ENCODE measurements at places on chromosomes 12 and 14.

- peak; percentile 70 for DNase-seq
These were observed at the start of gene ALX1 for GRCh38 chr12:85280165-85280983. Gene ALX1 (plus strand): TSS chr12:85280220. CDS start chr12:85280262, 42 bp downstream.

DNA sequence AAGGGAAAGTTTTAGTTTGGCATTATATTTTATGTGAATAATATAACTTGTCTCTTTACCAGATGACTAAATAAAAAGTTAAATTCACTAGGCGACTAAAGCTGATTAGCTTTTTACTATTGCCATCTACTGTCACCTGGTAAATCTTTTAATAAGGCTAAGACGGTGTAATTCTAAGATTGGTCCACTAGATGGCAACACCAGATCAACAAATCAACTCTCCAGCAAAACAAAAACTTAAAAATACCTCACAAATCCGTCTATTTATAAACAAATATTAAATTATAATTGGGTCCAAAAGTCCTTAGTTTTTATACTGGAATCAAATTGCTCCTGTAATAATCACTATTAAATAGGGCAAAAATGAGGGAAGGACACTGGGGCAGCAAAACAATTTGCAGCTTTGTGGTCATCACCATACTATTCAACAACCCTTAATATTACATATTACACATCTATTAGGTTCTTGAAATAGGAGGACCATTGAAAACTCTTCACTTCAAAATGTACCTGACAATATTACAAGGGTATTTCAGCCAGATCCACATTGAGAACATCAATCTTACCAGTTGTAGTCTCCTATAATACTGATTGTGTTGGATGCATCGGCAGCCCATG is 47.9 kb downstream of the GALC start:
- DNase-seq: peak; percentile 47

DNA sequence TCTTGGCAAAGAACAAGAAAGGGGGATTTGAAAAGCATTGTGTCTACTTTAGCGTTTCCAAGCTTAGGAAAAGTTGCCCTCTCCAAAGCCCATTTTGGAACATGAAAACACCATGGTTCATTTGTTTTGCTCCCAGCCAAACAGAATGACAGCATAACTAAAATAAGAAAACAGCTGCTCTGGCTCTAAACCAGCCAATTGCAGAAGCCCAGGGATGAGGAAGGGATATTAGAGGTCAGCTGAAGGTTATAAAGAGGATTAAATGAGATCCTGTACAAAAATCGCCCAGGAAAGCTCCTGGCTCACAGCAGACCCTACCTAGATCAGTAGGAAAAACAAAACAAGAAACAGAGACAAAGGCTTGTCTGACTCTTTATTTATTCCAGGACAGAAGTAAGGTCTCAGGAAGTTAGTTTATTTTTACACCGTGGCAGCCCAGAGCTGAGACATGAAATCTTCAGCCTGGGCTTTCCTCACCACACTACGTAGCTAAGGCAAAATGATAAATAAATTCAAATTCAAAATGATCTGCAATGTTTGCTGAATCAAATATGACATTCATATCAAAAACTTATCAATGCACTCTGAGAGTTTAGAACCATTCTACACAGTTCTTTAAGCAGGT is 25.9 kb downstream of the SPX start:
- DNase-seq: no peak

GRCh38 chr12:53251477-53252348 is 16.4 kb upstream of the ESPL1 start:
- peak; percentile 92 for DNase-seq

Measured in NCI-H69 (cell line).